ENCODE measurements at places on chromosomes 16 and 17. TPM values are rescaled to one million over a fixed set of nuclear protein-coding genes. Genes with fewer than 3 reads are reported as not detected.

The OTOP2 gene
- total RNA-seq, result 135 TPM

The RNF222 gene
- total RNA-seq, result not detected

The HAS3 gene
- 15.0 TPM for total RNA-seq

The KRTAP2-3 gene
- not detected for total RNA-seq

The ITGAD gene
- not detected for total RNA-seq

The MT1H gene
- 52.8 TPM for total RNA-seq

The TEX14 gene
- not detected for total RNA-seq

The SLC7A5 gene
- total RNA-seq, result 1.9 TPM

The TBX6 gene
- 0.90 TPM for total RNA-seq

The HCFC1R1 gene
- total RNA-seq, result 33.3 TPM

The CCL14 gene
- 4.0 TPM for total RNA-seq

The PRSS21 gene
- 4.1 TPM for total RNA-seq

The GLTPD2 gene
- not detected for total RNA-seq

The ELMO3 gene
- 42.1 TPM for total RNA-seq

The DNAAF8 gene
- 1.8 TPM for total RNA-seq

The KCNJ12 gene
- 1.9 TPM for total RNA-seq

The FAM171A2 gene
- total RNA-seq, result 0.12 TPM

The NKD1 gene
- 1.6 TPM for total RNA-seq
